ENCODE measurements at places on chromosomes 7 and 10. TPM values are rescaled to one million over a fixed set of nuclear protein-coding genes. Genes with fewer than 3 reads are reported as not detected.

Gene IPMK
- 0.96 TPM for total RNA-seq

- no peak for DNase-seq
Observed at GRCh38 chr7:6482307-6482706, 34.6 kb upstream of the DAGLB start.

DNA sequence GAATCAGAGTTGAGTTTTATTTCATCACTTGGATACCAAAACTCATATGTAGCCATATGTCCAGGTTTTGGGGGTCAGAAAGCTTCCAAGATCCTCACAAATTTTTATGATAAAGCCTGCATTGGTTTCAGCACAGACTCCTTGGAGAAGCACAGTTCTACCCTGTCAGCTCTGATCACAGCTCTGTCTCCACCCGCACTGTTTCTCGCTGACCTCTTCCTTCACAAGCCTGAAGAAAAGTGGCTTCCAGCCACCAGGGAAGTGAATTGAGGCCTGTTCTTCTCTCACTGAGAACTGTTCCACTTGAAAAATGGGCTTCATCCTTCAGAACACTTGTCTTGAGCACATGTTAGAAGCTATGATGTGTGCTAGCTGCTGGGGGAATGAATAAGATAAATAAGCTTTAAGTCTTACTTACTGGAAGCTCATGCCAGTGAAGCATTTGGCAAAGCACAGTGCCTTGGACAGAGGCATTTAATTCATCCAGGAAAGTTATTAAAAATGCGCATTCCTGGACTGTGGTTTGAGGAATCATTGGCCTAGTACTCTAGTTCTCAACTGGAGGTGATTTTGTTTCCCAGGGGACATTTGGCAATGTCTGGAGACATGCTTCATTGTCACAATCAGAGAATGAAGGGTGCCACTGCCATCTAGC lies 133.6 kb downstream of the BMPER start:
- DNase-seq: no peak

DNA sequence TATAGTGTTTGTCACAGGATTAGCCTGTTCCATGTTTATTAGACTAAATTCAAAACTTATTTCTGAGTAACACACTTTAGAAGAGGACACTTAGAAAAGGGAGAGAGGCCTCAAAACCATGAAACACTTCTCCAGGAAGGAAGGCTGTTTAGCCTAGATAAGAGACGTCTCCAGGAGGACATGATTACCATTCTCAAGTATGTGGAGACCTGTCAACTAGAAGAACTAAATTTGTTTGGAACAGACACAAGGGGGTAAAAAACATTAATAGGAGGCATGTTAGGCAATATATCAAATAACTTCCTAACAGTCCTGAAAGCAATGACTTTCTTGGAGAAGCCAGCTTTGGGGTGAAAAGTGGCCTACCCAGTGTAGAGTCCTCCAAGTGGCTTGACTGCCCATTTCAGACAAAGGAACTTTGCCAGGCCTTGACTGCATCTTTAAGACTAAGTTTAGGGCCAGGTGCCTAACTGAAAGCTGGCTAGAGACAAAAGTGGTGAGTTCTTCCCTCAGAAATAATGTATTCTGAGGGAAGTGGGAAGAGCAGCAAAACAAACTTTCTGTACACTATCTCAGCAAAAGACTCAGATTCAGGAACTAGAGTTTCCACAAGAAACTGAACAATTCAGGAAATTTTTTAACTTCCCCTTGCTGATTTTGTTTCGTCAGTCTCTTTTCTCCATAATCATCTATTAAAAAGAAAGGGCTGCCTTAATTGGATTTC lies 11.8 kb downstream of the NCOA4 start:
- DNase-seq: no peak

- peak; percentile 61 for DNase-seq
Observed at GRCh38 chr7:141001122-141001521, 13.6 kb downstream of the MRPS33 start.

DNA sequence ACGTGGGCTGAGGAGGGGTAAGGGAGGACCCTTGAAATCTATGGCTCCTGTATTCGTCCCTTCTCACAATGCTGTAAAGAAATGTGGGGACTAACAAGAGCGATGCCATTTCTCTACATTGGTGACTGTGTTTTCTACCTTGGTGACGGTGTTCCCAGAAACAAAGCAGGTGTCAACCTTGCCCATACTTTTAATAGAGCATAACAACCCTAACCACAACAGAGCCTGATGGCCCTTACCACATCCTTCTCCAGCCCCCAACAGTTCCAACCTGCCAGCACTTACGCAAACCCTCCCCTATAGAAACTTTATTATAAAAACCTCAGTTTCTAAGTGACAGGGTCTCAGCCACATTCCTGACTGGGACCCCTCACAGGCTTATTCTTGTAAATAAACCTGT lies 28.2 kb upstream of the ADCYAP1R1 start:
- DNase-seq: no peak

Gene OTUD1
- total RNA-seq: 13.1 TPM

Gene PAX4
- total RNA-seq: not detected

Gene OPN1SW
- total RNA-seq: not detected

GRCh38 chr10:64041989-64042490 lies 520.8 kb downstream of the REEP3 start:
- DNase-seq: no peak

GRCh38 chr7:31724696-31725095 lies 37.7 kb downstream of the PPP1R17 start:
- DNase-seq: no peak

DNA sequence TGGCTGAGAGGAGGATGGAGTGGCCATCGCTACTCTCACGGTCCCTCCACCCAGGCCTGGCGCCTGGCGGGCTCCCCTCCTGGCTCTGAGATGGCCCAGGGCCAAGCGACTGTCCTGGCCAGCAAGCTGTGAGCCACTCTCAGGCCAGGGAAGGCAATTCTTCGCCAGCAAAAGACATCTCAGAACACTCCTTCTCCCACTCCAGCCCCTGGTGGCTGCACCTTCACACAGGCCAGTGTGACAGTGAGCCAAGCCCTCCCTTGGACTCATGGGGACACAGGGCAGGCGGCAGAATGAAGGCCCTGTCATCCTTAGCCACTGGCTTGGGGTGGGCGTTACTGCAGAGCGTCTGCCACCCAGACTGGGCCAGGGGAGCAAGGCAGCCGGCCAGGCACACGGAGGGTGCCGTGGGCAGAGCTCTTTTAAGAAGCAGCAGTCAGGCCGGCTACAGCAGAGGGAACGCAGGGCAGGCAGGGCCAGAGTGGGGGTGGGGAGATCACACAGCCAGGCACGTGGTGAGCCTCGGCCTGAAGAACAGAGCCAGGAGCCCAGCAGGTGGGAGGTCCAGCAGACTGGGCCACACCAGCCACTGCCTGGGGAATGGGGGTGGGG lies 14.4 kb downstream of the STK32C start:
- no peak for DNase-seq

GRCh38 chr10:34213805-34214197 lies 601.3 kb downstream of the PARD3 start:
- DNase-seq: no peak

- no peak for DNase-seq
Observed at GRCh38 chr10:14905890-14906289, 27.2 kb downstream of the SUV39H2 start.

Gene HOXA11
- total RNA-seq: not detected

Gene ANK3
- total RNA-seq: 14.2 TPM

Gene LIPA
- total RNA-seq: 61.0 TPM

Gene ZNF107
- total RNA-seq: 0.52 TPM

Gene DLX6
- total RNA-seq: 0.54 TPM

DNA sequence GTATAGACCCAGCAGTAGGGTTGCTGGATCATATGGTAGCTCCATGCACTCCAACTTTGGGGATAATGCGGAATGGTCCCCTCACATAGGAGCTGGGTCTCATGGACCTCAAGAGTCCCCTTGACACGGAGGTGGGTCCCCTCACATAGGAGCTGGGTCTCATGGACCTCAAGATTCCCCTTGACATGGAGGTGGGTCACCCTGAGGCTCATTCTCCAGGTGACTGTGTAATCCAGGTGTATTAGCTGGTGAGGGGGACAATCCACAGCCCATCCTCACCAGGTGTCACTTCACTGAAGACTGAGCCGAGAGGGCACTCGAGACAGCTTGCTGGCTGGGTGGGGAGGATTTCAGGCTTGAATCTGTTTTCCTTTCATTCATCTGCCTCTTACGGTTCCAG lies 121.9 kb downstream of the PTPN20 start:
- DNase-seq: no peak

DNA sequence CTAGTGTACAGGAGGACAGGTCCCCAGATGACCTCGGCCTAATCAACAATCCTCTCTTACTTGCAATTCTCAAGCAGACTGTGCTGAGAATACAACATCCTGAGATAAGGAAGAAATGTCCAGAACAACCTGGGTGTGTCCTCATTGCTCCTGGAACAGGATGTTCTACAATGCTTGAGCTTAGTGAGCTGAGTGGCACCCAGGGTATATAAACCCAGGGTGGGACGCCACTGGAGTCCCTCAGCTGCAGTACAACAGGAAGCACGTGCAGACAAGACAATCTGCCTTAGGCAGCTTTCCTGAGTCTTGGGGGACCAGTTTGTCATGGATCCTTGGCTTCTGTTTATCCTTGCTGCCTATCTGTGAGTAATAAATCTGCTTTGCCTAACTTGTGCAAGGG lies 27.7 kb upstream of the SLC25A13 start:
- no peak for DNase-seq

DNA sequence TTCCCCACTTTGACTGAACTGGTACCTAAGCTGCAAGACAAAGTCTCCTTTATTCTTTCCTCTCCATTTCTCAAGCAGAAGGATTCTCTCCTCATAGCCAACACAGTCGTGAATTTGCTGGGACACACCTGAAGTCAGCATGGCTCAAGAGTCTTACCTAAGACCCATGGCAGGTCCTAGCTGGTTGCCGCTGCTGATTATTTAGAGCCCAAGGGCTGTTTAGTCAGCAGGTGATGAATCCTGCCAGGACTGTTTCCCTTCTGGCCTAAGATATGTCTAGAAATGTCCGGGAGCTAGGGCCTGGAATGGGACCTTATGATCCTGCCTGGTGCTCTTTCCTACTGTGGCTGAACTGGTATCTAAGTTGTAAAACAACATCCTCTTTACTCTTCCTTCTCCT lies 82.8 kb downstream of the AHCYL2 start:
- DNase-seq: no peak

Gene LEP
- total RNA-seq: not detected

Gene GLI3
- total RNA-seq: 1.8 TPM

DNA sequence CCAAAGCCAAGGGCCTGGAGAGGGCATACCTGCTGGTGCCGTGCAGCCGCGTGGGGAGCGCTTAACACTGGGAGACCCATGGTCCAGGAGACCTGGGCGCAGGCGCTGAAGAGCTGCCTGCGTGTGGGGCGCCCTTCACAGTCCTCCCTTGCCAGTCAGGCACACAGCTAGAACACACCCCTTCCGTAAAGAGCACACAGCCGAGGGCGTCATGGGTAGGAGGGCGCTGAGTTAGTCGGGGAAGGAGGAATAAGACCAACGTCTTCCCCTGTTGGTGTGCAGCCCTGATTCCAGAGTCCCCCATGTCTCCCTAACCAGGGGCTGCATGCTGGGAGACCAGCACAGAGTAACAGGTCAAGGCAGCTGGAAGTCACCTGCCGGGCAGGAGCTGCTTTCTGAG lies 273.9 kb downstream of the USP6NL start:
- DNase-seq: no peak

DNA sequence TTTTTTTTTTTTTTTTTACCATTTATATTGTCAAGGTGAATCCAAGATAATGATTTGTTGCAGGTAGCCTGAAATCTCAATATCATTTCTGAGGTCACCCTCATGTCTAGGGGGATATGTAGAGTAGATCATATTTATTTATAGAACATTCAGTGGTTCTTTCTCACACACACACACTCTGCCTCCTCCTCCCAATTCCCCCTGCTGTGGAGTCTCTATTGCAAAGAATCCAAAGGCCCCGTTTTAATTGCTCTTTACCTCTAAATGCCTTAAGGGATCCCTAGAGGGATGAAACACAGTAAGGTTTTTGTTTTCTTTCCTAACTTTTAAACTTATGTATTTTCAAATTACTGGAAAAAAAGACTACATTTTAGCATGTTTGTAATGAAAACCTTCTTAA lies 170.0 kb downstream of the PRKG1 start:
- no peak for DNase-seq

DNA sequence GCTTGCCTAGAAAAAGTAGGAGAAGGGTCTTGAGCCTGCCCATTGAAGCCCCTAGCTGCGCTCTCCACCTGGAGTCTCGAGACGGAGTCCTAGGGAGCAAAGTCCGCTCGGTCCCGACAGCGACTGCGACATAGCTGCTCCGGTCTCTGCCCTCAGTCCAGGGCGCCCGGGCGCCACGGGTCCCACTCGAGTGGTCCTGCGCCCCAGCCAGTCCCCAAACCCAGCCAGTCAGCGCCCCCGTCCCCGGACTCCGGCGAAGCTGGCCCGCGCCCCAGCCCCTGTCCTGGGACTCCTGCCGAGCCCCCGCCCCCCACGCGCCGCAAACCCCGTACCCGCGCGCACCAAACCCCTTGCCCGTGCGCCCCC lies 490 bp downstream of the TNS3 start:
- DNase-seq: no peak

Gene STEAP2
- 7.8 TPM for total RNA-seq
